ENCODE measurements at places on chromosomes 11 and 22.
A peak's percentile ranks its signal among the peaks of the same experiment; 100 is the strongest.

- no peak for DNase-seq
These were observed 4.0 kb downstream of the MYO18B start for GRCh38 chr22:25746012-25746373.

DNA sequence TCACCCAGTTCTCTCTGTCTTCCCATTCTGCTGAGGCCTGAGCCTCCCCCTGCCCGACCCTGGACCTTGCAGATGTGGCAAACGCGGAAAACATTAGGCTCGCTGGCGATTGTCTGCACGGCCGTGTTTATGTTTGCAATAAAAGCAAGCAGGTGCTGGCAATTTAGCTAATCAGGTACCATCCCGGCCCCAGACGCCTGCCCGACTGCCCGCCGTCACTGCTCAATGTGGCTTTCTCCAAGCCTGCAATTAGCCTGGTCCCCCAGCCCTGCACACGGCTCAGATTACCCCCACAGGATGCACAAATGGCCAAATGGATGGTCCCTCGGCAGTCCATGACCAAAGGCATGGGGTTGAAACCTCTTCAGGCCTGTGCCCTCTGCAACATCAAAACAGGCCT is 259.7 kb downstream of the MN1 start:
- DNase-seq, result peak; percentile 77

GRCh38 chr11:45332276-45332934 is 46.3 kb upstream of the SYT13 start:
- DNase-seq, result peak; percentile 48

GRCh38 chr11:128890543-128891368 is at the start of gene KCNJ5:
Gene KCNJ5 (plus strand): TSS chr11:128891356. CDS start chr11:128911274, 19,918 bp downstream.
- DNase-seq, result peak; percentile 74

- no peak for DNase-seq
These were observed 3.1 kb upstream of the ADORA2A start for GRCh38 chr22:24424001-24424900.

- no peak for DNase-seq
These were observed 25.9 kb downstream of the KMT2A start for GRCh38 chr11:118462178-118462577.

- DNase-seq, result no peak
These were observed 76.1 kb downstream of the MYO7A start for GRCh38 chr11:77203901-77204753.

GRCh38 chr22:42648368-42649245 is 585 bp downstream of the CYB5R3 start:
- no peak for DNase-seq

DNA sequence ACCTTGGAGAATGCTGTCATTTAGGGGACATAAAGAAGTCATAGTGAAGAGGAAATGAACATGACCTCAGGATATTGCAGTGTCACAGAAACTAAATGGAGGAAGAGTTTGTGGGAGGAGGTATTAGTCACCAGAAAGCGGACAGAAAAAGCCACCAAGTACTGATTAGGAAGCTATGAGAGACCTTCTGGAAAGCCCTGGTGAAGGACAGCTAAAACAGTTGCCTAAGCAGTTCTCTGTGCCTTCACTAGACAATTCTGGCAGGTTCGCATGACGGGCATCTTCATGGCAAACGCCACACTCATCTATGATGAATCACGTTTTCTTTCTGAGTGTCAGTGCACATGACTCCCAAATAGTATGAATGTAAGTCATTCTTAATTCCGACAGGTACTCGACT is 325.8 kb downstream of the C11orf87 start:
- no peak for DNase-seq

GRCh38 chr11:72684236-72684912 is 10.2 kb upstream of the PDE2A start:
- DNase-seq, result no peak

DNA sequence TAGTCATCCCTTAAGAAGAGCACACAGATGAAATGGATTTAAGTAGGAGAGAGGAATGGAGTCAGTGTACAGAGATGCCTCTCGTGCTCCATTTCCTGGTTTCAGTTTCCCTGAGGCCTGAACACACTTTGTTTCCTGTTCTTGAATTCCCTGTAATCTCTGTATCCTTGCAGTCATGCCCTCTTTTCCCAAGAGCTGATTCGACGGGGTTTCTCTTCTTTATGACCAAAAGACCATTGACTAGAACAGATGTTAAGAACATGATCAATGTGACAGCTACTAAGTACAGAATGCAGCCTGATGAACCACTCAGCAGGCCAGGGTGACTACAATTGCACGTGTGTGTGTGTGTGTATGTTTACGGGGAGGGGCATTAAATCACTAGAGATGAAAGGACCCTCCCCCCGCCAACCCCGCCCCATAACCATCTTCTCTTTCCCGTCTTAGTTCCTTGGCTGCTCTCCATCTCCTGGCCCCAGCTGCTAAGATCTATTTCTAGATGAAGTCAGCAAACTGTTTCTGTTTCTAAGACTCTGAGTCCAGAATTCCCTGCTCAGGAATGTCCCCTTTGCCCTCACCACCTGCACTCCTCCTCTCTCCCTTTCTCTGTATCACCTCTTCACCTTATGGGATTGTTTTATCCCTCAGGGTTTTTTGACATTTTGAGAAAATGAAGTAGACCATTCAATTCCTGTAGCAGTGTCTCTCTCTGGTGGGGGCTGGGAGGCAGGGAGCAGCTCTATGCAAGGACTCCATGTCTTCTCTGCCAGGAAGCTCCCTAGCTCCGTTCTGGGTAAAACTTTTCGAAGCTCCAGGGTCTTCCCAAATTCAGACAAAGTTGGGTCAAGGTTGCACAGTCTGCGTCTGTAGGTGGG is 26.0 kb downstream of the SLC22A6 start:
- DNase-seq, result no peak

DNA sequence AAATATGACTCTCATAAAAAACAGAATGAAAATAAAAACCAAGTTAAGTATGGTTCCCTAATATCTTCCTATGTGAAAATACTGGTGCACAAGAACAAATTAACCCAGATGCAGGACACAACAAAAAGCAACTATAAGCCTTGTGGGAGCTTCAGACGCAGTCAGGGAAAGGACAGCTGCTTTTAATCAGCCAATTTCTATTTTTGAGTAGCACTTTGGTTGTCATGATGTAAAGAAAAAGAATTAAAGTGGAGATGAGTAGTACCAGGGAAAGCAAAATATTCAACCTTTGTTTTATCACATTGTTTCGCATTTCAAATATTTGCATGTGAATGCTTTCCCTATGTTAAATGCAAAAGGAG is 339.9 kb downstream of the SOX6 start:
- DNase-seq, result no peak

GRCh38 chr11:69700278-69701140 is 3.3 kb downstream of the FGF19 start:
- peak; percentile 40 for DNase-seq

GRCh38 chr11:80815752-80816453 is 1375.1 kb upstream of the TENM4 start:
- no peak for DNase-seq

GRCh38 chr22:20138868-20139267 is 7.3 kb downstream of the ZDHHC8 start:
- no peak for DNase-seq

- no peak for DNase-seq
These were observed 9.0 kb downstream of the VSTM5 start for GRCh38 chr11:93841446-93841845.

- DNase-seq, result no peak
These were observed 75.4 kb downstream of the SWAP70 start for GRCh38 chr11:9739123-9739900.

DNA sequence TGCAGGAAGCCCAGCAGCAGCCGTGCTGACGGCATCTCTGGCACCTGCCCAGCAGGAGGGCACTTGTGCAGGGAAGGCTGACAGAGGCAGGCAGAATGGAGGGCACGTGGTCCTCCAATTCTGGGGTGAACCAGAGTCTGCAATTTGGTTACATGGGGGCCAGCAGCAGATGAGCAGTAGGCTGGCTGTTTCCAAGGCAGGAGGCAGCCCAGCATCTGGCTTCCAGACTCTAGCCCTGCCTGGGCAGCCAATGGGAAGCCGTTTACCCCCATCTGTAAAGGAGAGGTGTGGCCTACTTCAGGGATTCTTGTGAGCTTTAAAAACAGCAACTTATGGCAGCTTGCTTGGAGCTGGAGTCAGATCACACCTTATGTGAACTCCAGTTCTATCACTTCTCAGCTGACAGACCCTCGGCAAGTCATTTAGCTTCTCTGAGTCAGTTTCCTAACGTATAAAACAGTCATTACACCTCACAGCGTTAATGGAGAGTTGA is 27.9 kb upstream of the RASL10A start:
- DNase-seq, result no peak

DNA sequence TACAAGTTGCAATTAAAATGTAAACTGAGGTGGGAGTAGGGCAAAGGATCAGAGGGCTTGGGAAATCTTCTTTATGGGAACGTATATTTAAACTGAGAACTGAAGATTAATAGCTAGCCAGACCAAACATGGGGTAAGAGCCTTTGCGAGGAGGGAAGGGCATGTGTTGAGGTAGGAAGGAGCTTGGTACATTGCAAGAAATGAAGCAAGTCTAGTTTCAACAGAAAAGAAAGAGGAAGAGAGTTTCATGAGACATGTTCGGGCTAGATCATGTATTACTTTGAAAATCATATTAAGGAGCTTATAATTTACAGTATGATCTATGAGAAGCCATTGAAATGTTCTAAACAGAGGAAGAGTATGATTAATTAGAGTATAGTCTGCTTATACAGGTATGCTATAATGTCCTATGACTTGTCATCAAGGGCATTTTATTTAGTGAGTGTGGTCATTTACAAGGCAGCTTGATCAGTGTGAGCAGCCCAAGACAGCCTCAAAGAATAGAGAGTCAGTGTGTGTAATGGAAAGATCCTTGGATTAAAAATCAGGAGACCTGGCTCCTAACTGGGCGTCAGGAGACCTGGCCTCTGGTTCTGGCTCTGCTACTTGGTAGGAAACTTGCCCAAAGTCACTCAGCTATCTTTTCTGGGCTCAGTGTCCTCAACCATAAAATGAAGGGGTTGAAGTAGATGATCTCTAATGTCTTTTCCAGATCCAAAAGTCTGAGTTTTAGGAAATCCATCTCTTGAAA is 10.9 kb downstream of the GAS2 start:
- DNase-seq, result no peak

DNA sequence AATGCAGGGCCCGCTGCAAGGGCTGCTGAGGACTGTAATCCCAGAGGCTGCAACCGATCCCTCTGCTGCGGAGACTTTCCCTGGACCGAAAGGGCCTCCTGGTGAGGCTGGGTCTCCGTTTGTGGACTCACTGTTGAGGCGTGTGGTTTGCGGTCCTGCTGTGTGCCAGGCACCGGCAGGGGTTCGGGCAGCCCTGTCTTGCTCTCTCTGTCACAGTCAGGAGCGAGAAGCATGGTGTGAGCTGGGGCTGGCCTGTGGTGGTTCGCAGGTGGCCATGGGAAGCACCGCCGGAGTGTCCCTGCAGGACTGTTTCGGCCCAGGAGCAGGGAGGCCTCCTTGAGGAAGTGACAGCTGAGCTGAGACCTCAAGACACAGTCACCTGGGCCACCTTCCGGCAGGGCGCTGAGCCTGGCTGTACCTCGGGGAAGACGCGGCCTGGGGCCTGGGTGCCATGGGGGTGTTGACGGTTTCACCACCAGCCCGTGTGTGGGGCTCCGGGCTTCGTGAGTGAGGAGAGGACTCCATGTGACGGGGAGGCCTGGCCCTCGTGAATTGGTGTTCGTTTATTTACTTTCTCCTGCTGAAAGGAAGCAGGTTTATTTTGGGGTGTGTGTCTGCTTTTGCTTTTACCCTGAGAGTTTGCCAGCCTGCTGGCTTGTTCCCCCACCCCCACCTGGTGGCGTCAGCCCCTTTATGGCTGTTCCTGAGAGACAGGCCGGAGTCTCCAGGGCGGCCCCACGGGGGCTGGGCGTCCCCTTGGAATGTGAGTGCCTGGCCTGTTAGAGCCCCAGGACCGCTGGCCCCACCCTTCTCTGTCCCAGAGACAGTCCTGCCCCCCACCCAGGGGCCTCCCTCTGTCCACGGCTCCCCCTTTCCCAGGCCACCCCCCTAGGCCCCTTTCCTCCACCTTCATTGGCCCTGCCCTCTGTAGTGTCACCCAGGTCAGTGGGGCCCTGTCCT is 122.5 kb downstream of the KCNQ1OT1 start:
- DNase-seq, result no peak

GRCh38 chr11:101459020-101459419 is 124.8 kb downstream of the TRPC6 start:
- no peak for DNase-seq

- no peak for DNase-seq
These were observed 2.2 kb downstream of the RNF185 start for GRCh38 chr22:31162015-31162765.

- DNase-seq, result peak; percentile 73
These were observed 17.7 kb downstream of the HTR3A start for GRCh38 chr11:113992459-113993110.

- DNase-seq, result no peak
These were observed 570.3 kb downstream of the OPCML start for GRCh38 chr11:132962041-132962440.

GRCh38 chr22:29683536-29683935 is 36.3 kb upstream of the CABP7 start:
- DNase-seq, result no peak

- no peak for DNase-seq
These were observed 692 bp upstream of the MOB2 start for GRCh38 chr11:1487091-1487850.
